ENCODE measurements at places on chromosomes 3 and 15.
A peak's percentile ranks its signal among the peaks of the same experiment; 100 is the strongest.

GRCh38 chr15:31488437-31489204, 162.0 kb downstream of the KLF13 start:
- peak; percentile 93 for DNase-seq

DNA sequence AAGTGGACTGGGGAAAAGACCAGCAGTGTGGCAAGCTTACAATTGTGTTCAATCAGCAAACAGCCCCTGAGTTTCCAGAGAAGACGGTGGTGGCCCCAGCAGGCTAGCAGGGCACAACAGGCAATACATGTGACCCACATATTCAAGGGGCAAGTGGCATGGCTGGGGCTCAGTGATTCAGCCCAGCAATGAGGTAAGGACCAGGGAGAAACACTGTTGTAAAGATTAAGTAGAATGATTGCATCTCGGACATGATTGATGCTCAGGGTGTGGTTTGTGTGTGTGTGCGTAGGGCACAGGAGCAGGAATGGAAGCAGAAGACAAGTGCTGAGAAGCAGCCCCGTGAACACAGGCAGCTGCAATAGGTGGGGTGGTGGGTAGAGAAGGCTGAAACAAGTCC, 37.9 kb downstream of the KLHL6 start:
- no peak for DNase-seq

- DNase-seq = no peak
Observed at GRCh38 chr3:187978433-187979011, 175.4 kb upstream of the LPP start.

DNA sequence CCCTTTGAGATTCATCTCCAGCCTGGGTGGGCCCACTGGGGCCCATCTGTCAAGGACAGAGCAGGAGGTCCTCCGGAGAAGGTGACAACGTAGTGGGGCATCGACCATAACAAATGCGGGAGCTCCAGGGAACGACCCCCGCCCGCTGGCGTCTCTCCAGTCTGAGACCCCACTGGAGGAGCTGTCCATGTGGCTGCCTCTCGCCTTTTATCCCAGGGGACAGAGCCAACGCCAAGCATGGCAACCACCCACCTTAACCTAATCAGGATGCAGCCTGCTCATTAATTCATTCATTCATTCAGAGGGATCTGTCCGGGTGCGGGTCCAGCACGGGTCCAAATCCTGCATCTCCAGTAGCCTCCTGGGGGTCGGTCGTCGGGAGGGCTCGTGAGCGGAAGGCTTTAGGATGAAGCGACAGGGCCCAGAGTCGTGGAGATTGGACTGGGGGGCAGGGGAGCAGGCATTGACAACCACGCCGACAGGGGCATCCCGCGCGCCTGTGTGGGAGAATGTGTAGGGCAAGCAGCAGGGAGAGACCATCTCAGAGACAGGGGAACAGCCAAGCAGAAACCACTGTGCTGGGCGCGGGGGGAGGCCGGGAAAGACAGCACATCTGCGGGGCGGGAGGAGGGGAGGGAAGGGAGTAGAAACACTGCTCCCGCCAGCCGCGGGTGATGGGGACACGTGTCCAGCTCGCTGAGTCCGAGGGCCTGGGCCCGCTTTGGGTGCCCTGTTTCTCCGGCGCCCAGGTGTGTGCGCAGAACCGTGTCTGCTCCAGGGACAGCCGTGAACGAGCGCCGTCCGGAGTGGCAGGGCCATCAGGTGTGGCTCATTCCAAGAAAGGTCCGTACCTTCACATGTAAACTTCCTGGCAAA, 1.9 kb downstream of the PIGZ start:
- peak; percentile 48 for DNase-seq

DNA sequence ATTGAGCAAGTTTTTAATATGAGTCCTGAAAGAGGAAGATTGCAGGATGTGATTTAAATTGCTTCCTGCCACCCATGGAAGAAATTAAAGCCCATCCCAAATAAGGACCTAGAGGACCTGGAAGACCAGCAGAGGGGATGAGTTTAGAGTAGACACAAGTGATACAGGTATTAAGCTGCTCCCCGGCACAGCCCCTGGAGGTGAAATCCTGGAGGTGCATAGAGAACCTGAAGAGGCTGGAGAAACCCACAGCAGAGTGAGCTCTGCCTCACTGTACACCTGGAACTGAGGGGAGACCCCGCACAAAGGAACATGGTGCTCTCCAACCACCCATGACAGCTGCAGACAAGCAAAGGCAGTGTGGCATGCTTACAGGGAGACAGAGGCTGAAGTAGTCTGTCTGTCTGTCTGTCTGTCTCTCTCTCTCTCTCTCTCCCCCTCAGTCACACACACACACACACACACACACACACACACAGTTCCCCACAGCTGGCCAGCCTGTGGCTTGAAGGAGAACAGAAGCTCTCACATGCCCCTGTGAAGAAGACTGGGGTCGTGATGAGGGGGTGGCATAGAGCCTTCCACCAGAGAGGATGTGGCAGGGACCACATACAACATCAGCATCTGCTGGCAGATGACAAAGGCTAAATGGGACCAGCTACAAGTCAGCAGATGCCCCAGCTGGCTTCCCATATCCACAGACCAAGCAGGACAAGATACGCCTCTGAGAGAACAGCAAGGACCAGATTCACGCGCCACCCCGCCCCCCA, 38.1 kb downstream of the FSIP1 start:
- no peak for DNase-seq

GRCh38 chr3:183812761-183813445, 12.5 kb downstream of the MAP6D1 start:
- DNase-seq = peak; percentile 92

GRCh38 chr3:172262991-172263608, 185.2 kb downstream of the GHSR start:
- DNase-seq = no peak

GRCh38 chr15:83068054-83068453, 1.0 kb upstream of the BTBD1 start:
- no peak for DNase-seq

GRCh38 chr3:47283193-47283537, 421 bp downstream of the KLHL18 start:
- peak; percentile 29 for DNase-seq

DNA sequence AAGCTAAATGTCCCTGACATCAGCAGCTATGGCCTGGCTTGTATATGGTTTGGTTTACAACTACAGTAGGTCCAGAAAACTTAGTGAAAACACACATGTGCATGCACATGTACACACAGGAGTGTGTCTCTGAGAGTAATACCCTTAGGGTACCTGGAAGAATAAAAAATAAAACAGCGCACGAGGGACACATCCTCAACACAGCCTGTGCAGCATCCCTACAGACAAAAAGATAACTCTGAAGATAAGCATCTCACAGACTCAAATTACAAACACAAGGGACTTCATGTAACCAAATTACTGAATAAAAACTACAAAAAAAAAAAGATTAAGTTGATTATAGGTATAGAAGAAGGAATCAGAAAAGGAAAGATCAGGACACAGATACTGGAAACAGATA, 108.8 kb downstream of the CTNNB1 start:
- DNase-seq = no peak

DNA sequence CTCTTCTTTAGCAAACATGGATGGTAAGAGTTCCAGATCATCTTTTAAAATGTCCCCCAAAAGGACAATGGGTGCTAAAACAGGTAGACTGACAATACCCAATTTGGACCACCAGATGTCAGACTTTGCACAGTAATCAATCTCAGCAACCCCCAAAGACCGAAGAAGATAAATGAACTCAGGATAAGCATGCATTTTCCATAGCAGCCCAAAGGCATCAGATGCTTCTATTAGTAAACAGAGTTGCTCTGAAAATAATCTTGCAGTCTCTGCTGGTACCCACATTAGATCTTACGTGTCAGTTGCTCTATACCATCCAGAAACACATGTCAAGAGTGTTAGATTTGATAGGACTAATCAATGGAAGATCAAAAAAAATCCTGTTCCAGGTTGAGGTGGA, 20.6 kb downstream of the MYH15 start:
- peak; percentile 51 for DNase-seq

- no peak for DNase-seq
Observed at GRCh38 chr3:122060040-122060698, 5.0 kb downstream of the CD86 start.

- no peak for DNase-seq
Observed at GRCh38 chr3:9293076-9293475, 43.6 kb upstream of the SRGAP3 start.

DNA sequence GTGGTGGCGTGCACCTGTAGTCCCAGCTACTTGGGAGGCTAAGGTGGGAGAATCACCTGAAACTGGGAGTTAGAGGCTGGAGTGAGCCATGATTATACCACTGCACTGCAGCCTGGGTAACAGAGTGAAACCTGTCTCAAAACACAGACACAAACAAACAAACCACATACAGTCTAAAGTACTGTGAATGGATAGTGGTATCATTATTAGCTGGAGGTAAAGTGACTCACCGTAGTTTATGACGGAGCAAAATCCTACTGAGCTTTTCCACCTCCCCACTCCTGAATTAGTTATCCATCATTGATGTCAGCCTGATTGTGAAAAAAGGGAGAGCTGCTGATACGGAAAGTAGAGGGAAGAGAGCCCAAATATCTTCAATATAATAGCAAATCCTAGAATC, 3.2 kb upstream of the CNOT10 start:
- DNase-seq = no peak

DNA sequence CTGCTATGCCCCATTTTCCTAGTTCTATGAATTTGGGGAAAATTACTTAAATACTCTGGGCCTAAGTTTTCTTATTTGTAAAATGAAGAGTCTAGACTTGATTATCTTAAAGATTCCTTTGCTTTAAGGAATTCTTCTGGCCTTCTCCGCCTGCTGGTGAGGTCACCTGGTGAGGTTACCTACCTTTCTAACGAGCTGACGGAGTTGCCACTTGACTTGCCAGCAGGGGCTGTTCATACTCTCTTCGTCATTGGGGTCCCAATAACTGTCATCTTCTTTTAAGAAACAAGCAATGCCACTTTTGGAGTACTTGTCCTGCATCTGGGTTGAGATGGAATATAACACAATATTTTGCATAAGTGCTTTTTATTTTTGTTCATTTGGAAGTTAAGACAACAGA, 8.6 kb downstream of the TNFSF10 start:
- DNase-seq = no peak

DNA sequence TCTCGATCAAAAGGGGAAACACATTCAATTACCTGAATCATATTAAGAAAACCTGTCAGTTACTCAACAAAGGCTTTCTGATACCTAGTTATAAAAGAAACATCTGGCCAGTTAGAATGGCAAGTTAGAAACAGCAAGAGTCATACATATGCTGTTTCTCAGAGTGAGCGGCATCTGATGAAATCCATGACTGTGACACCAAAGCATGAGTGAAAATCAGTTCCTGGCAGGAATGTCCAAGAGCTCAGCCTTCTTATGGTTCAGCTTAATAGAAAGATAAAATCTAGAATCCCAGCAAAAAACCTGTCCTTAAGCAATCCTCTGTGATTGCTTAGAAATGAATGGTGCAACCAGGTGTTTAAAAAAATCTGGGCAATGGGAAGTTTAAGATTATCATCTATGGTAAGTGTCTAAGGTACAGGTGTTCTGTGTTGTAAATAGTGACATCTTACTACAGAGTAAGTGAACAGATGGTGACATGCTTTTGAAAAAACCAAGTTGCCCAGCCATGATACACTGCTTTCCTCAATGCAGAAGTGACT, 18.8 kb downstream of the B4GALT4 start:
- DNase-seq = no peak

DNA sequence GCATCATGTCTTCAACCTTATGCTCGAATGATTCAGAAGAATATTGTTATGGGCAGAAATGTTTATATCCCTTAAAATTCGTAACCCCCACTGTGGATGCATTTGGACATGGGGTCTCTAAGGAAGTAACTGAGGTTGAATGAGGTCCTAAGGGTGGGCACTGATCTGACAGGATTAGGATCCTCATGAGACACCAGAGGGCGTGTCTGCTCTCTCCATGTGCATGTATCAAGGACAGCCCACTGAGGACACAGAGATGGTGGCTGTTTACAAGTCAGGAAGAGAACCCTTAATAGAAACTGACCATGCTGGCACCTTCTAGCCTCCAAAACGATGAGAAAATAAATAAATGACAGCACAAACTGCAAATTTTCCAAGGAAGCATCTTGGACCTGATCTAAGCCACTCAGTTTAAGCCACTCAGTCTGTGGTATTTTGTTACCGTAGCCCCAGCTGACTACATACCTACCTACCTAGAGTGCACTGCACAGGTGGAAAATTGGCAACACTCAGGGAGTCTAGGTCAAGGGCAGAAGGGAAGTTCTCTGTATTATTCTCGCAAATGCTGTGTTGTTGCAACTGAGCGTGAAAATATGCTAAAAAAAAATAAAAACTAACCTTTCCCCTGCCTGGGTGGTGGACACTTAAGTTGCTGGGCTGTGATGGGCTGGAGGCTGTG, 126.6 kb downstream of the TJP1 start:
- no peak for DNase-seq

- DNase-seq = no peak
Observed at GRCh38 chr3:41175365-41175764, 23.9 kb upstream of the CTNNB1 start.

DNA sequence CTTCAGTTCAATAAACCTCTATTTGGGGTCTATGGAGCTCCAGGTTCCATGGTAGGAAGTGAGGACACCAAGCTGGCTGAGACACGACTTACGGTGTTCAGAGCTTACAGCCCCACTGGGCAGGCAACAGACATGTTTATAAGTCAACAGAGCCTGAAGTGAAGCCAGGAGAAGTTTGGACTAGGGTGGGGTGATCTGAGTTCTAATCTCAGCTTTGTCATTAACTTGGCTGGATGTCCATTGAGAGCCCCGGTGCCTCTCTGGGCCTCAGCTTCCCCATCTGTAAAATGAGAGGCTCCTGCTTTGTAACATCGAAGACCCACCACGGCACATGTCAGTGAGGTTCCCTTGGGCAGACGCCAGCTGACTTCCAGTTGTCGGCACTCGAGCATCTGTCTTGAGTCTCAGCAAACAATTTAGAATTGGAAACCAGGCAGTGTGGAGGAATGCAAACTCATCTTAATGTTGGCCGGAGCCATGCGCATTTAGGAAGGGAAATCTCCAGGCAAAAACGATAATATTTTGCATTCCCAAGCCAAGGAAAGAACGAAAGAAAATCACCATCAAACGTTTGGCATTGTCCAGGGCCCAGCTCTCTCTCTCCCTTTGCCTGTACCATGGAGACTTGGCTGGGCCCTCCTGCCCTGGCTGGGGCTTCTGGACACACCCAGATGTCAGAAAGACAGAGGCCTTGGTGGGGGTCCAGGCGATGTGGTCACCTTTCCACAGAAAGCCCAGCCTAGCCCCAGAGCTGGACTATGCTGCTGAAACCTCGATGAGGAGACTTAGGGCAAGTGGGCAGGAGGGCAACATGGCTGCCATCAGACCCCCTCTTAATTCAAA, 18.4 kb downstream of the ITGA11 start:
- no peak for DNase-seq
